ENCODE measurements at places on chromosomes 3 and 15. TPM values are rescaled to one million over a fixed set of nuclear protein-coding genes. Genes with fewer than 3 reads are reported as not detected.

The STAG1 gene
- 49.7 TPM for total RNA-seq

The TNNC1 gene
- total RNA-seq, result 9.4 TPM

The UCN2 gene
- 1.5 TPM for total RNA-seq

The SH2D7 gene
- not detected for total RNA-seq

The NISCH gene
- total RNA-seq, result 140 TPM

The DCLK3 gene
- not detected for total RNA-seq

The SLC9C1 gene
- 0.13 TPM for total RNA-seq
